ENCODE measurements at places on chromosomes 7 and 10.

- DNase-seq = no peak
Observed at GRCh38 chr10:8130973-8131911, 76.8 kb downstream of the GATA3 start.

- DNase-seq = no peak
Observed at GRCh38 chr10:88895250-88895649, 15.2 kb downstream of the STAMBPL1 start.

GRCh38 chr10:65032867-65033769 is 1511.9 kb downstream of the REEP3 start:
- no peak for DNase-seq

GRCh38 chr10:44733501-44734488 is 177.3 kb upstream of the TMEM72 start:
- no peak for DNase-seq

DNA sequence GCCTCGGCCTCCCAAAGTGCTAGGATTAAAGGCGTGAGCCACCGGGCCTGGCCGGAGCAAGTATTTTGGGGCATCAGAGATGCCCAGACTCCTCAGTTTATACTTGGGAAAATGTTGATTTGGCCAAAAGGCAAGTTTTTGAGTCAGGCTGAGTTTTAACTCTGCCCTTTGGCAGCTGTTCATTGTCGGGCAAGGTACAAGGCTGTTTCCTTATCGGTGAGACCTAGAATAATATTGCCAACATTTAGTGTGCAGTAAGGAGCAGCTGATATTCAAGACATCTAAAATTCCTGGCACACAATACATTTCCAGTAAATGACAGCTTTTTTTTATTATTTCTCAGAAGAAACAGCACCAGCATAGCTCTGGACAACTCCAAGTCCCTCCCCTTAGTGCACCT is 147.6 kb upstream of the C7orf33 start:
- no peak for DNase-seq

- no peak for DNase-seq
Observed at GRCh38 chr10:14293526-14293925, 37.2 kb downstream of the FRMD4A start.

- no peak for DNase-seq
Observed at GRCh38 chr10:3898821-3899220, 113.8 kb upstream of the KLF6 start.

DNA sequence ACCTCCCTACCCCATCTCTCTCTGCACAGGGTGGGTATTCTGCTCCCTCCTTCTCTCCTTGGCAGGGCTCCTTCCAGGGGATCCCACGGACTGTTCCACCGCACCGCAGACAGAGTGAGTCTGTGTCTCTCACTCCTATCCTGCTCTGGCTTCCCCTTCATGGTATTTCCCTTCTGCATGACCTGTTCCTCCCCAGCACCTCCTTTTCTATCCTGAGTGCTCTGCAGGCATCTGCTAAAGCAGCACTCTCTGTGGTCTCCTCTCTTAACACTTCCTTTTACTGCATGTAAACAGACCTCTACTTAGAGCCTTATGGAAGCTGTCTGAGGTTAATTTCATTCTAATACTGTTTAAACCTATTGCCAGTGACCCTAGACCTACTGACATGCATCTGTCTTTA is 171.5 kb downstream of the CCSER2 start:
- DNase-seq = no peak

GRCh38 chr7:156176039-156176438 is 363.8 kb upstream of the SHH start:
- DNase-seq = no peak

GRCh38 chr7:105352901-105353668 is 35.6 kb downstream of the SRPK2 start:
- DNase-seq = no peak

DNA sequence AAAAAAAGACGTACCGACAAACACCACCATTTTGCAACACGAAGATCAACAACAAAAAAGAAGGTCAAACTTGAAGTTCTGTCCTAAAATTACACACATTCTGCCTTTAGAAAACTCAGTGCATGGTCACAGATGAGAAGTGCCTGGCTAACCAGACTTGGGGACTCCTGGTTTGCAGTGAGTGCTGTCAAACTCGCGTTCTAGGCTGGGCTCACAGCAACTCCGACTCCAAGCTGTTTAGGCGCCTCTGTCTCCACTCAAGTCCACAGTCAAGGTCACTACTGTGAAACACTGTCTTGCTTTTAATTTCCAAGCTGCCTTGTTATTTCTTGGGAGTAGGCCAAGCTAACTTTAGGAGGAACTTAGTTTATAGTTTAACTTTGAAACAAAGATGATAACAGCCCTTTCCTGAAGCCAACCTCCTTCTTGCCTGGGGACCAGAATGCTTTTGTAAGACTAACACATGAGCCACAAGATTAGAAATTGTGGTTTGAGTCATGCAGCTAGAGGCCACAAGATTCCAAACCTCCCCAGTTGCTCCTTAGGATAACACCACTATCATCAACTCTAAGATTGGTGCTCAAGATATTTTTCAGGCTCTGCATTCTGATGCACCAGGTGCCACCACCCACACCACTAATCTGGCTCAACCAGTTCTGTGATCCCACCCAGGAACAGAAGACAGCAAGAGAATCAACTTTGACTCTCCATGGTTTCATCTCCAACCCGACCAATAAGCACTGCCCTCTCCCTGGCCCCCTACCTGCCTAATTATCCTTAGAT is 1.1 kb upstream of the DNAAF5 start:
- peak; percentile 46 for DNase-seq

DNA sequence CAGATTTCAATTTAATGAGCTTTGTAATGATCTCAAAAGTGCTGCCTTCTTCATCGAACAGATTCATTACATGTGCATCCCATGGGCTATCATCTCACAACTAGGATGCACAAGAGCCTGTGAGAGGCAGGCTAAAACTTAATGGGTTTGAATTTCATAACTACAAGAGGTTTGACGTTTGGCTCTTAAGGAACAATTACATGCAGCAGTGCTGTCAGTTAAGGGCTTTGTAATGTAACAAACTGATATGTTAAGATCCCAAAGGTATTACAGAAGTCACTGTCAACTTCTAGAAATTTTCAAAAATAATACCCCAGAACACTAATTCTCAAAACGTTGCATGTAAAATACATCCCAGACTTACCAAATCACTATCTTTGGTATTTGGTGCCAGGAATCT is 33.2 kb downstream of the KIF20B start:
- DNase-seq = no peak

GRCh38 chr10:18159557-18159956 is 19.3 kb downstream of the CACNB2 start:
- no peak for DNase-seq

DNA sequence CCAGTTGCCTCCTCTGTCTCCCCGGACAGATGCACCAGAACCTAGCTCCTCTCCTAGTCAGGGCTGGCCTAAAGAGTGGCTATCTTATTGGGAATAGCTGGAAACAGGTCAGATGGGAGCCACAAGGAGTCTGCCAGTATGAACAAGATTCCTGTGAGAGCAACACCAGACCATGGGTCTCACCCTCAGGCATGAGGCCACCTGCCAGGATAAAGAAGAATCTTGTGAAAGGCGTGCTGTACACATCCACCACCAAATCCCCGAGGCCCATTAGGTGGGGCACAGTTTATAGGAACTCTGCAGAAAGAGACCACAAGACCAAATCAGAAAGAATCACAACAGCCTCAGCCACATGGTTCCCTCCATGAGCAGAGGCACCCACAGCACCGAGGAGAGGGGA is 325.9 kb downstream of the TNS3 start:
- DNase-seq = no peak

DNA sequence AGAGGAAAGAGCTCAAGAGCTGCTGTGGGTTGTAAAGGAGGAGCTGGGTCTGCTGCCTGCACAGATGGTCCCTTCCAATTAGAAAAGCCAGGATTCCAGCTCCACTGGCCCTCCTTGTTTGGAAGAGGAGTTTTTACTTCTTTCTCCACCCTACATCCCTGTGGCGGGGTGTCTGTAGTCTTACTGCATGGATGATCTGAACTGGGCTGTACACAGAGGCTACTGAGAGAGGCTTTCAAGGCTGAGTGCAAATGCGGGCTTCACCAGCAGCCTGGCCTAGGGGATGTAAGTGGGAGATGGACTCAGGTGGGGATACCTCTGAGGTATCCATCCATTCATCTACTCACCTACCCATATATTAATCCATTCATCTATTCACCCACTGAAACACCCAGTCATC is 7.1 kb upstream of the CXCL12 start:
- no peak for DNase-seq

- DNase-seq = peak; percentile 51
Observed at GRCh38 chr7:149496642-149497391, 792 bp downstream of the ZNF746 start.

- DNase-seq = no peak
Observed at GRCh38 chr10:6912929-6913328, 332.9 kb upstream of the PRKCQ start.

DNA sequence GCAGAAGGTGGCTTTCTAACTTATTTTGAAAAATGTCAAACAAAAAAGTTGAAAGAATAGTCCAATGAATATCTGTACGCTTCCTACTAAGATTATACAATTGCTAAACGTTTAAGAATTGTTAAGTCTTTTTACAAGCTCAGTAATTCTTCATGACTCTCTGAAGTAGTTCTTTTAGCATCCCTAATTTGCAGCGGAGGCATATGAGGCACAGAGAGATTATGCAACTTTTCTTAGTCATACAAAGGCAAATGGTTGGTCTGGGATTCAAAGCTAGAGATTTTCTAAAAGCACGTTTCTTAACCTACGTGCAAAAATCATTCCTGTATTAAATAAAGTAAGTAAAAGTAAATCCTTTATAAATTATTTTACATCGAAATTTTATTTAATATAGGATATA is 254.2 kb downstream of the MAGI2 start:
- DNase-seq = no peak

DNA sequence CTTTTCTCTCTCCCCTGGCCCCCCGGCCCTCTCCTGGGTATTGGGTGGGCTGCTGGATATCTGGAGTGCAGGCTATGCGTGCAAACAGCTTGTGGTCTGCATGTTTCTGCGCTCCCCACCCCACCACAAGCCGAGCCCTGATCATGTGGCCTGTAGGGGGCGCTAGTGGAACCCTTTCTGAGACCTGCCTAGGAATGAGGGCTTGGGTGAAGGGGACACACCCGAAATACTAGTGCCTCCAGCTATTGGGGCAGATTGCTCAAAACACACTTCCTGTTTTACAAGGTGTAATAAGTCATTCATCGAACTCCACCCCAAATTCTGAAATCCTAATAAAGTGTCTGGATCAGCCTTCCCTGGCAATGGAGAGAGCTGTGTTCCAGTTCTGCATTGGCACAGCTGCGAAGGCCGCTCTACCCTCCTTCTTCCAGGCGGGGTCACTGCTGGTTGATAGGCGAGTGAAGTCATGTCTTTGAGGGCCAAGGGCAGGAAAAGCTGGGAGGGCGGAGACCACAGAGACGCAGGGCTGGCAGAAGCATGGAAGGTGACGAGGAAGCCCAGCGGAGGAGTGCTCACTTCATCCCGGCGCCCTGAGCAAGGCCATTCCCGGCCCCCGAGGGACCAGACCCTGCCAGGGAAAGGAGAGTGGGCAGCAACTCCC is 19.8 kb upstream of the PRRT4 start:
- DNase-seq = no peak

- DNase-seq = peak; percentile 7
Observed at GRCh38 chr7:137694405-137694804, 152.4 kb downstream of the DGKI start.

DNA sequence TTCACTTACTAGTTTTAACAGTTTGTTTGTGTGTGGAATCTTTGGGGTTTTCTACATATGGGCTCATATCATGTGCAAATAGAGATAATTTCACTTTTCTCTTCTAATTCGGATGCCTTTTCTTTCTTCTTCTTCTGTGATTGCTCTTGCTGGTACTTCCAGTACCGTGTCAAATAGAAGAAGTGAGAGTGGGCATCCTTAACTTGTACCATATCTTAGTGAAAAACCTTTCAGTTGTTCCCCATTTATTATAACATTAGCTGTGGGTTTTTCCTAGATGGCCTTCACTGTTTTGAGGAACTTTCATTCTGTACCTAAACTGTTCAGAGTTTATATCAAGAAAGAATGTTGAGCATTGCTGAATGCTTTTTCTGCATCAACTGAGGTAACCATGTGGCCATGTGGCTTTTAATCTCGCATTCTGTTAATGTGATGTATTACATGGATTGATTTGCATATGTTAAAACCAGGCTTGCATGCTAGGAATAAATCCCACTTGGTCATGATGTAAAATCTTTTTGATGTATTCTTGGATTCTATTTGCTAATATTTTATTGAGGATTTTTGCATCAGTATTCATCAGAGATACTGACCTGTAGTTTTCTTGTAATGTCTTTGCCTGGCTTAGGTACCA is 78.7 kb downstream of the FAM107B start:
- DNase-seq = no peak

DNA sequence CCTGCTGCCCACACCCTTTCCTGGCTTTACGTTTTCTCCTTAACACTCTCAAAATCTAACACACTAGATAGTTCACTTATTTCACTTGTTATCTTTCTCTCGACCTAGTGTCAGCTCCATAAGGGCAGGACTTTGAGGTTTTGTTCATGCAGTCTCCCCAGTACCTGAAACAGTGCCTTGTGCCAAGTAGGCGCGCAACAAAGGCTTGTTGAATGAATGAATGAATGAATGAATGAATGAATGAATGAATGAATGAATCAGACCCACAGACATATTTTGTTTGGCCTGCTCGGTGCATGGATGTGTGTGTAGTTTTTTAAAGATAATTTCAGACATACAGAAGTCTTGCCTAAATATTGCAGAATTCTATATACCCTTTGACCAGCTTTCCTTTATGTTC is 6.2 kb downstream of the TYSND1 start:
- DNase-seq = no peak

DNA sequence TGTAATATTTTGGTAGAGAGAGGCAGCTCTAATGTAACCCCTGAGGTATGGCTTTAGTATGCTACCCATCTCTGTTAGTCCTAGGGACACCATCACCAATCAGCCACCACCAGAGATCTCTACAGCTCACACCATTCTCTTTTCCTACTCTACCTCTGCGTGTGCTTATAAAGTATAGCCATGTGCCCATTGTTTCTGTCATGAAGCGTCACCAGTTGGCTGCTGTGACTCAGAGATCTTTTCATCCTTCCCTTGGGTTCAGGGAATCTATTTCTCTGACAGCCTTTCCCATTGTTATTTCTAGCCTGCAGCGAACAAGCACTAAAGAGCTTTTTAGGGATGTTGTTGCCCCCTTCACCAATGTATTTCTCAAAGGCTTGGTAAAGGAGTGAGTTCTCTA is 103.3 kb downstream of the TPST1 start:
- no peak for DNase-seq

GRCh38 chr7:96596120-96596826 is 113.4 kb downstream of the SEM1 start:
- DNase-seq = no peak

- no peak for DNase-seq
Observed at GRCh38 chr10:42982891-42983506, 93.9 kb upstream of the RET start.

DNA sequence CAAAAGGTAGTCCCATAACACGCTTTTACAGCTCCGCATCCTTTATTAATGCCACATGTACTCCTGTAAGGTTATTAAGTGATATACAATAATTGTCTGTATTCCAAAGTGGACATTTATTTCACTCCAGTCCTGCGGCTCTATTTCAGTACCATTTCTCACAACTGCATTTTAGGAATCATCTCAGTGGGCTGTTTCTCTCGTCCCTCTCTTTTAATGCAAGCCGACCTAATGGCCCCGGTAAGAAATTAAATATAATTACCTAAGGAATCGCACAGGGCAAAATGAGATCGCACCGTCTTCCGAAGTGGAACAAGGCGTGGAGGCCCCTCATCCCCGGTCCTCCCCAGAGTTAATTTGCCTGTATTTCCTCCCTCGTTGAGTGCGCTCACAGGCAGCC is 216.5 kb downstream of the RAB11FIP2 start:
- DNase-seq = no peak

Measured in EL (cell line).